Stimulated activated CD8-positive, alpha-beta memory T cell treated with anti-CD3 and anti-CD28 coated beads, Interleukin-4, amount 100 ng/mL, for 1 hour (primary cell): ENCODE measurements at places on chromosomes 2 and 18.

DNA sequence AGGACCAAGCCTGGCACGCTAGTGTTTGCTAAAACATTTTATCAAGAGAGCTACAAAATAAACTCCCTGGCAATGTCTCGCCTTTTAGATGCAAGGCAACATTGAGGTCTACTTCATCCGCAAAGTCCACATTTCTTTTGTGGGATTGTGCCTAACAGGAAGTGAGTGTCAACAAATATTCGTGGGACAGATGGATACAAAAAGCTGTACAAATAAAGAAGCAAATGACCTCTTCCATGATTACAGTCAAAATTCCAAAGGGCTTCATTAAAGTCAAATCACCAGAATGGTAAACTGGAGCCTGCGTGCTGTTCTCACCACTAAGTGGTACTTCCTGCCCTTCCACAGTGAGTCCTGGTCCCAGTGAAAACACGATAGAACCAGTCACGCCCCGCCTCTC lies 40.4 kb downstream of the L3MBTL4 start:
- DNase-seq: no peak

DNA sequence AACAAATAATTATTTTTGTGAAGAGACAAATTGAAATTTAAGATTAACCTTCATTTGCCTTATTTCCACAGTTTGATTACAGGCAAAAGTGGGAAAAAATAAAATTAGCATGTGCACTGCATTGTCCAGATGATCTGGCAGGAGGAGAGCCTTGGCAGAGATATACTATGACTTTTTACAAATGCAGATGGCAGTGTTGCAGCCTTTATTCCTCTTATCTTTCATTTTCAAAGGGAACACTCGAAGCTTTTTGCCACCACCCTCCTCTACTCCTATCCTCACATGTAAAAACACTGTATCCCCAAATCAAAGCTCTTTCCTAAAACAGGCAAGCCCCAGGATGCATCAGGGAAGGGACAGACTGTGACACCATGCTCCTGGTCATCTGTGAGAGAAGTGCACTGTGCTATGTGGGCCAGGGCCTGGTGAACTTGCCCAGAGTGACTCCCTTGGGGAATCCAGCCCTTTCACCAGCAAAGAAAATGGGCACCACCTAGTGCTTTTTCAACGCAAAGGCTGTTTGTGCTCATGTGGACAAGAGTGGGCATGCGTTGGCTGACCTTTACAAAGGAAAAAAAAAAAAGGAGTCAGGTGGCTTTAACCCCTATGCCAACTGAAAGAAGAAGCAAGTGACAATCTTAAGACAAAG lies 74.7 kb upstream of the ETAA1 start:
- no peak for DNase-seq

DNA sequence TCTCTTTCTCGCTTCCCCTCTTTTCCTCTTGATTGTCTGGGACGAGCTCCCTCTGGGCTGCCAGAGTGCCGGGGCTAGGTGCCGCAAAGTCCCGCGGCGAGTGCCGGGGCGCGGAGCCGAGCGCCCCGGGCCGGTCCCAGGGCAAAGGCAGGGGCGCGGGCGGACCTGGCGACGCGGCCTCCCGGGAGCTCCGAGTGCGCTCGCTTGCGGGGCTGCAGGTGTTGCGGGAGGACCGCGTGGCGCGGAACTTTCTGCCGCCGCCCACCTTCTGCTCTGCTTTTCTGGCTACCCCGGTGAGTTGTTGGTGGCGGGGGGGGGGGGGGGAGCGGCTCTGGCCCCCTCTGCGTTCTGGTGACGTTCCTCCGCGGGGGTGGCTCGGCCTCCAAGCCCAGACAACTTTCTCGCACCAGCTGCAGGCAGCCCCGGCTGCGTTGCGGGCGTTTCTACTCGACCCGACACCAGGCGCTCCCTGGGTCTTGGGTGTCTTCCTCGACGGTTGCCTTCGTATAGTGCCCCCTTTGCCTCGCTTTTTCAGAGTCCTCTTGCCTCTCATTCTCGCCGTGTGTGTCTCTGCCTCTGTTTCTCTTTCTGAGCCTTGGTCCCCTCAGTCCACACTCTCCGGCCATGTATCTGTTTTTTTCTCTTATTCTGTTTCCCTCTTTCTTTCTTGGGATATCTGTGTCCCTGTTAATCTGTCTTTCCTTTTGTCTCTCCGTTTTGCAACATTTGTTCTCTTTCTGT lies 759 bp downstream of the GALNT13 start:
- DNase-seq: no peak

DNA sequence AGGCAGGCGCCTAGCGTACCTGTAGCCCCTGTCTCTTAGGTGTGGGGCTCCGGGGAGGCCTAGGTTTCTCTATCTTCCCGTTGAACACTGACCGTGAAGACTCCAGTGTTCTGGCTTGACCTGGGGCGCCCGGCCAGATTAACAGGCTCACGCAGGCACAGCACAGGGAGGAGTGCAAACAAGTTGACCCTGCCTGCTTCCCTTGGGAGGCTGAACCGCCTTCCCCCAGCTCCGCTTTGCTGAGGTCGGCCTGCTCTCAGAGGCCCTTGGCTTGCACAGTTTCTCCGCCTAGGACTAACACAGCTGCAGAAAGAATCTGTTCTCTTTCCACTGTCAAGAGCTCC lies 567 bp downstream of the PCYOX1 start:
- no peak for DNase-seq

GRCh38 chr2:46142546-46143428 lies 154.4 kb upstream of the EPAS1 start:
- DNase-seq: no peak

- no peak for DNase-seq
Measured at GRCh38 chr2:120791962-120792297, 56.3 kb downstream of the GLI2 start.

GRCh38 chr2:170770008-170770605 lies at the start of gene ERICH2:
ERICH2 (plus strand) TSS chr2:170770378; CDS start chr2:170770682, 304 bp downstream.
- DNase-seq: no peak

GRCh38 chr2:20135631-20136050 lies 84.2 kb upstream of the LAPTM4A start:
- no peak for DNase-seq

- DNase-seq: no peak
Measured at GRCh38 chr2:212548455-212548819, 9.8 kb upstream of the ERBB4 start.

GRCh38 chr2:171307560-171307959 lies 126.2 kb downstream of the METTL8 start:
- DNase-seq: no peak

- DNase-seq: no peak
Measured at GRCh38 chr2:175396696-175397095, 215.2 kb upstream of the ATP5MC3 start.

DNA sequence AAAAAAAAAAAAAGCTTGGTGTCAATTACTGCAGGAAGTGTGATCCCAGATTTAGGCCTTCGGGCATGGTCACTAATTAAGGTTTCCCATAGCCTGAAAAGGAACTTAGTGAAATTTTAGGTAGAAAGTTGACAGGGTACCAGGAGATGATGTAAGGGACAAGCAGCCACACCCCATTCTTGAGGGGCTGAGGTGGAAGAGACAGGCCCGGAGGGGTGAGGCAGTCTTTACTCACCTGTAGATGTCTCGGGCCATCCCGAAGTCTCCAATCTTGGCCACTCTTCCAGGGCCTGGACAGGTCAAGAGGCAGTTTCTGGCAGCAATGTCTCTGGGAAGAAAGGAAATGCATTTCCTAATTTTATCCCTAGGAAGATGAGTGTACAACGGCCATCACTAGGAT lies 94.3 kb downstream of the CLIP4 start:
- DNase-seq: no peak

- no peak for DNase-seq
Measured at GRCh38 chr2:207286106-207286505, 120.4 kb upstream of the KLF7 start.

GRCh38 chr2:137138263-137138662 lies 372.9 kb downstream of the THSD7B start:
- no peak for DNase-seq

GRCh38 chr2:157185476-157186227 lies 71.9 kb upstream of the GALNT5 start:
- no peak for DNase-seq

DNA sequence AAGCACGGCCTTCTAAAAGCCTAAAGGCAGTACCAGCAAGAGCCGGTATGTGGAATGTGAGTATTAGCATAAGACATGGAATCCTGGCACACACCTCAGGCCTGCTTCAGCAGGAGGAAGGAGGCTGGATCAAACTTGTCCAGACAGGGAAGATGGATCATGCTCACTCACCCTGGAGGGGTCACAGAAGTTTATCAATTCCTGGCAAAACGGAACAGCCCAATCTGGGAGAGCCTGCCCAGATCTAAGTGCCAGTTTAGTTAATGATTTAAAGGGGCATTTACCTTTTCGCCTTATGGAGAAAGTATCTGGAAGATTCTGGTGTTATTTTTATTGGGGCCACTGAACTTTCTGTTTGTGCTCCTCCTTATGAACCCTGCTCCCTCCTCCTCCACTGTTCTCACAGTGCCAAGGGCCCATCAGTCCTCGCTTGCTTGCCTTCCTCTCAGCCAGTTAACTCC lies 58.3 kb upstream of the NFE2L2 start:
- DNase-seq: no peak

GRCh38 chr18:43720041-43720440 lies 442.8 kb upstream of the SYT4 start:
- DNase-seq: no peak

DNA sequence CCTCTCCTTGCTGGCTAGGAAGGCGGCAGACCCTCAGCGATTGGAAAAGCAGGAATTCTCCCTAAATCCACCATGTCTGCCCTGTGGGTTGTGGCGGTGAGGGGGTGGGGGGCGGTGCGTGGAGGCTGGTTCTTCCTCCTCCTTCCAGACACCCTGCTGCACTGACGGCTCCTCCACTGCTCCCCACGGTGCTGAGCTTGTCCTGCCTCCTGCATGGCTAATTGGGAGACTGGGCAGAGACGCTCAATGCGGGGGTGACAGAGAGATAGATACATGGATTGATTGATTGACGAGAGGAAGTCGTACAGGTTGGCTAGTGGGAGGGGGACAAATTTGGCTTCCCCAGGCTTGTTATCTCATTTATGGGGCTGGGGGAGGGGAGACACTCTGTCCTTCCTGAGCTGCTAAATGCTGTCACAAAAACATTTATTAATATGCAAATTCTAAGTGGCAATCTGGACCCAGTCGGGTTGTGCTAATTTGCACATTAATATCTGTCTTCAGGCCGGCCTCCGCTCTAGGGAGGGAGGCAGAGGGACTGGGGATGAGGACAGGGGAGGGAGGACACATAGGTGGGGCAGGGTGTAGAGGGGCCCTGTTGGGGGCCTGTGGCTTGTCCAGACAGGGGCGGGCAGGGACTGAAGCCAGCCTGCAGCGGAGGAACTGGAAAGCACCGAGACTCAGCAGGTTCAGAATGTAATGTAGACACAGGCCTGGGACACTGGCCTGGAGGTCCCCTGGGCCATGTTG lies 181.6 kb downstream of the CELF4 start:
- DNase-seq: no peak

DNA sequence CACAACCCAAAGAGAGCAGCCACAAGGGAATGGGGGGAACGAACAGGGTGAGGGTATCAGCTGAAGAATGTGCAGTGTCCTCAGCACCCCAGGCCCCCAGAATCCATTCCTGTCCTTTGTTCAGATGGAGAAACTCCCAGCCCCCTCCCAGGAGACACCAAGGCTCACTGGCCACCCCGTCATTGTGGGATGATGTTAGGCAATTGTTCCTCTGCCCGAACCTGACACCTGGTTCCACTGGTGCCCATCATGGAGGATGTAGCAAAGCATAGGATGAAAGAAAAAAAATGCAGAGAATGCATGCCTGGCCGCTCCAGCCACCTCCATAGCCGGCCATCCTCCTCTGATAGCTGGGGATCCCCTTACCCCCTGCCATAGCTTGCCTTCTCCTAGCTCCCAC lies 197.3 kb upstream of the TWIST2 start:
- no peak for DNase-seq

GRCh38 chr18:26215247-26215970 lies 10.8 kb upstream of the TAF4B start:
- no peak for DNase-seq

GRCh38 chr18:32389858-32390257 lies 80.8 kb downstream of the GAREM1 start:
- DNase-seq: no peak

DNA sequence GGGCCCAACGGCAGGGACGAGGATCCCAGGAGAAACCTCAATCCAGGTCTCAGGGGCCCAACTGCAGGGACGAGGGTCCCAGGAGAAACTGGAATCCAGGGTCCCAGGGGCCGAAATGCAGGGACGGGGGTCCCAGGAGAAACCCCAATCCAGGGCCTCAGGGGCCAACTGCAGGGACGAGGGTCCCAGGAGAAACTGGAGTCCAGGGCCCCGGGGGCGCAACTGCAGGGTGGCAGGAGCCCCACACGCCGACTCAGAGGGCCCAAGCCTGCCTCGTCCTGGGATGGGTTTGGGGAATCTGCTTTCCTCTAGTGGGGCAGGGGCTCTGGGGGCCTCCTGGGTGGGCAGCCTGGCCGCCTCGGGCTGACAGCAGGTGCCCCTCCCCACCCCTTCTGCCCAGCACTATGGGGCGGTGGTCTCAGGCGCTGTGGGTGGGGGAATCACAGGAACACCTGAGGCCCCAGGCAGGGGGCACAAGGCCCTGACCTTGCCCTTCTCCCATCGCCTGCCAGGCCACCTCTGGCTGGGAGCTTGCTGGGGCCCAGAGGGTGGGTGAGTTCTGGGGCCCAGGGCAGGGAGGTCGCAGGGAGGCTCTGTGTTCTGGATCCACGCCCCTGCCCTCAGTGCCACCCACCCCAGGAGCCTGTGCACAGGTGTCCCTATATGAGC lies 7.1 kb downstream of the RTP5 start:
- DNase-seq: no peak

GRCh38 chr2:231423176-231423575 lies 27.7 kb downstream of the B3GNT7 start:
- no peak for DNase-seq

GRCh38 chr2:817336-818015 lies 133.2 kb upstream of the SNTG2 start:
- no peak for DNase-seq

DNA sequence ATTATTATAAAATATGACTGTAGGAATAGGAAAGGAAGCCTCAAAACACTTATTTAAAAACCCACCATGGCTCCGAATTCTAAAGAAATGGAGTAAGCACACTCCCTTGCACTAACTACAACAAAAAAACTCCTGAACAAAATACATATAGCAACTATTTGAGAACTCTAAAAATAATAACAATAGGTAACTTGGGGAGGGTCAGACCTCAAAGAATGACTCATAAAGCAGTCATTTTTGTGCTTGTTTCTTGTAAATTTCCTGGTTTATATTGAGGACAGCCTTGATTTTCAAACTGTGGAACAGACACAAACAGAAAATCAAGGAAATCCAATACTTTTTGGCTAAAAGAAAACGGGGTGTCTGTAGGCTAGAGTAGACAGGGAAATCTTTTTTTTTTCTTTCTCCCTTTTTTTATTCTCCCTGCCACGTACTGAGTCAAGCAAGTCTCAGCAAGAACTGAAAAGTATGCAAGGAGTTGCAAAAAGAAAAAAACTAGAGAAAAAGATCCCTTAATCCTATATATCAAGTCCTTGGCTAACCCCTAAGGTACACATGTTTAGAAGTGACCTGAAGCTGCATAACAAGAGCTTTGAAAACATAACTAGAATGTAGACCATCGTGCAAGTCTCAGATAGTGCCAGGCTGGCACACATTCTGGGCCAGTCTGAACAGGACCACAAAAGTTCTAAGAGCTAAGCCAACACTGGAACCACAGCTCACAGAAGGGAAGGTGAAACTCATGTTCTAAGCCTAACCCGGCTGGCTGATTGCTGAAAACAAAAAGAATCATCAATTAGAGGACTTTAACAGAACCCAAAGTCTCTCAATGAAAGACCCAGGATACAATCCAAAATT lies 403.1 kb upstream of the LYPD1 start:
- DNase-seq: no peak
